ENCODE measurements at places on chromosomes 2 and 18.
A peak's percentile ranks its signal among the peaks of the same experiment; 100 is the strongest.

DNA sequence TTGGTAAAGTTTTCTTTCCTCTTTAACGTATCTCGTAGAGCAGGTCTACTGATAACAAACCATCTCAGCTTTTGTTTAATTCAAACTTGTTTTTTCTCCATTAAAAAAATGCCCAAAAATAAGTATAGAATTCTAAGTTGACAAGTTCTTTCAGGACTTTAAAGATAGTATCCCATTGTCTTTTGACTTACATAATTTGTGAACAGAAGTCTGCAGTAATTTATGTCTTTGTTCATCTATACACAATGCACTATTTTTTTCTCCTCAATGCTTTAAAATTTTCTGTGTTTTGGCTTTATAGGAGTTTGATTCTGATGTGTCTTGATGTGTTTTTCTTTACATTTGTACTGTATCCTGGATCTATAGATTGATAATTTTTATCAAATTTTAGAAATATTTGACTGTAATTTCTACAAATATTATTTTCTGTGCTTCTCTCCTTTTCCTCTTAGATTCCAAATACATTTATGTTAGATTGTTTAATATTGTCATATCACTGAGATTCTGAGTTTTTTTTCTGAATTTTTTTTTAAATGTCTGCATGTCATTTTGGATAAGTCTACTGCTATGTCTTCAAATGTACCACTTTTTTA, 143.3 kb downstream of the FTCDNL1 start:
- DNase-seq: no peak

DNA sequence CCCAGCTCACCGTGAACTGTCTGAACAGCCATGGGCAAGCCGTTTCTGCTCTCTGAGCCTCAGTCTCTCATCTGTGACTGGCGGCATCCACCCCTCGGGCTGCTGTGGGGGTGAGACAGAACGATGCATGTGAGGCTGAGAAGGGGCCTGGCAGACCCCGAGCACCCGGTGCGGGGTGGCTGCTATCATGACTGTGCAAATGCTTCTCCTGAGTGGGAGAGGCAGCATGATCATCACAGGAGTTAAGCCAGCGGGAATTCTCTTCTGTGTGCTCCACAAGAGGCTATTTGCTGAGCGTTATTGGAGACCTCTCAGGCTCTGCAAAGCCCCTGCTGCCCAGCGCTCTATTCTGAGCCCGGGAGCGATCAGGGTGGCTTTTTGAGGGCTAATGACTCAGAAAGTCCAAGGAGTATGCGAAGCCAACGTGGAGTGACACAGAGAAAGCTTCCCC, 45.8 kb upstream of the ID2 start:
- DNase-seq: no peak

DNA sequence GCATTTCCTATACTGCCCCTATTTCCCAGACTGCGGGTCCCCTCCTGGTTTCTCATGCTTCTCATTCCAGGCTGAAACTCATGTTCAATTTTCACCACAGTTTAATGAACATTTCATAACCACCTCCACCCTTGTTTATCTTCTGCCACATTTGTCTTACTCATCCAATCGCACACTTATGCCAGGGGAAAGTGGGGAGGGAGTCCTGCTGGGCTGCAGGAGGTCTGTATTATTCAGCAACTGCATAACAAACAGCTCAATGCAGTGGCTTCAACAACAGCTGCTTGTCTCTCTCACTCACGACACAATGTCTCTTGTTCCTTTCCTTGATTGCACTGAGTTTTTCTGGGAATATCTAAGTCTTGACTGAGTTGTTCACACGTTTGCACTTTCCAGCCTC, 106.0 kb downstream of the ZNF519 start:
- DNase-seq: no peak

GRCh38 chr18:72652990-72653593, 109.0 kb upstream of the CBLN2 start:
- DNase-seq: peak; percentile 21

- DNase-seq: no peak
These were observed 20.1 kb upstream of the DNER start for GRCh38 chr2:229734410-229734809.

- DNase-seq: no peak
These were observed 19.7 kb upstream of the FHL2 start for GRCh38 chr2:105418522-105418921.

- DNase-seq: peak; percentile 29
These were observed 5.8 kb upstream of the ADNP2 start for GRCh38 chr18:80103231-80103630.

- no peak for DNase-seq
These were observed 215.1 kb downstream of the DYSF start for GRCh38 chr2:71668326-71669057.

- DNase-seq: peak; percentile 45
These were observed 10.5 kb downstream of the CCDC88A start for GRCh38 chr2:55408918-55409868.

DNA sequence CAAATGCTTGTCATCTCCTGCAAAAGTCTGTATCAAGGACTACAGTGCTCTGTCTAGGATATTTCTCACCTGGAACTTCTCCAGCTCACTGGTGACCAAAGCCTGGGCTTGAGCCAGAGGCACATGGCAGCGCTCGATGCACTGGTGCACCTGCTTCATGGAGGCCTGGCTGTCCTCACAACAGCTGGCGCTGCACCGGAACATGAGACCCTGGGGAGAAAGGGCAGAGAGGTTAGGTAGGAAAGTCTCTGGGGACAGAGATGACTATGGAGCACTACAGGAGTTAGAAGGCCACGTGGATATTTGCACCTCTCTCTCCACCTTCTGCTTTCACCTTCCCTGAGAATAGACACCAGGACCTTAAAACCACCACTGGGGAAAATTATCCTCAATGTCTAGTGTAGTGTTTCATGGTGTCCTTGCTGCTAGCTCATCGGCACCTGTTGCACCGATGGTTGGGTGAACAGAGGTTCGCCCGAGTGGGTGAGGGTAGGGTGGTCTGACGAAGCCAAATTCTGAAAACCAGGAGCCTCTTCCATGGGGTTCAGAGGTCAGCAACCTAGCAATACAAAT, 1.0 kb downstream of the FAM136A start:
- no peak for DNase-seq

DNA sequence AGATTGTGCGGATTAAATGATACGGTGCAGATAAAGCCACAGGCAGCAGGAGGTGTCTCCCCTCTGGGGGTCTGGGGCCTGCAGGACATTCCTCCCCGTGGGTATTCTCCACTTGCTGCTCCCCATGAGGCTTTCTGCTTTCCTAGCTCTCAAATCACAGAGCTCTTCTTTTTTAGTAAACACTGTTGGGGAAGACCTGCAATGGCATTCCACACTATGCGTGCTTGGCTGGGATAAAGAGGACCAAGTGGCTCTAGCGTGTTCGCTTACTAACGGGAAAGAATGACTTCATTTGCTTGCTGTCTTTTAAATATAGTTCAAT, 146.5 kb downstream of the DDX1 start:
- no peak for DNase-seq

- DNase-seq: no peak
These were observed 53.8 kb downstream of the LRPPRC start for GRCh38 chr2:43941966-43942365.

GRCh38 chr2:46014911-46015654, 282.1 kb upstream of the EPAS1 start:
- DNase-seq: peak; percentile 90

DNA sequence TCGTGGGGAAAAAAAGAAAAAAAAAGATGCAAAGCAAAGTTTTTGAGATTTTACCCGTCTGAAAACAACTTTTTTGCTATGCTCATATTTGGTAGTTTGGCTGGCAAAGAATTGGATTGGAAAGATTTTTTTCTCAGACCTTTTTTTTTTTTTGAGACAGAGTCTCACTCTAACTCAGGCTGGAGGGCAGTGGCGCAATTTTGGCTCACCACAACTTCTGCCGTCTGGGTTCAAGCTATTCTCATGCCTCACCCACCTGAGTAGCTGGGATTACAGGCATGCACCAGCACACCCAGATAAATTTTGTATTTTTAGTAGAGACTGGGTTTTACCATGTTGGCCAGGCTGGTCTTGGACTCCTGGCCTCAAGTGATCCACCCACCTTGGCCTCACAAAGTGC, 56.3 kb upstream of the TANC1 start:
- DNase-seq: no peak

- DNase-seq: no peak
These were observed 46.1 kb upstream of the TBC1D8 start for GRCh38 chr2:101197215-101197745.

DNA sequence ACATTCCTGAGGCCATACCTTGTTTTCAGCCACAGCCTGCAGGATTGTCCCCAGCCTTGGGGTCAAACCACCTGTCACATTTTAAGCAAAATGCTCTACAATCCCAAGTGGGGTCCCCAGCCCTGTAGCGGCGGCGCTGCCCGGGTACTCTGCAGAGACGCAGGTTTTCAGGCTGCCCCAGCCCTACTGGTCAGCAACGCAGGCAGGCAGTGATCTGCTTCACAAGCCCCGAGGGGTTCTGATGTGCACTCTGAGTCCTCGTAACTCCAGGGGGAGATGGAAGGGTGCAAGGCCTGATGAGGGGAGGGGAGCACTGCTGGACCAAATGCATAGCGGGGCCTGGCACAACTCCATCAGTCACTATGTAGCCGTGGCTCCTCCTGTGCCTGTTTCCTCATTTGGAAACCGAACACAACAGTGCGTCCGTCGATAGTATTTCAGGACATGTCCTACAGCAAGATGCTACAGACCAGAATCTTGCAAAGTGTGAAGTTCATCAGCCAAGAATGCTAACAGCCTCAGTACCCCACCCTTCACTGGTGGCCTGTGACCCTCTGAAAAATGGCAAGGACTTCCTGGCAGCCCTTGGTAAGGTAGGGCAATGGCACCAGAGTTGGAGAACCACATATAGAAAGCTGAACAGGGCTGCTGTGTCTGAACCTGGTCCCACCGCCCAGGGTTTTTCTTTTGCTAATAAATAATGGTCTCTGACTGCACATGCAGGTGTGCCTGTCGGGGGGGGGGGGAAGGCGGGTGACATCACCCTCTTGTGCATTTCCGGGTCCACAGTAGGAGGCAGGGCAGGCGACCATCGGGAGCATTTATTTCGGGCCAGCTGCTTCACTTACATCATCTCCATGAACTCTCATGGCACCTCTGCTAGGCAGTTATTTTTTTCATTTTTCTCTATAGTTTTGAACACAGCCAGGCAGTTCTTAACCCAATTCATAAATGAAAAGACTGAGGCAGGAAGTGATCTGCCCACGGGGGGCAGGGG, 50.6 kb upstream of the TFCP2L1 start:
- peak; percentile 16 for DNase-seq

DNA sequence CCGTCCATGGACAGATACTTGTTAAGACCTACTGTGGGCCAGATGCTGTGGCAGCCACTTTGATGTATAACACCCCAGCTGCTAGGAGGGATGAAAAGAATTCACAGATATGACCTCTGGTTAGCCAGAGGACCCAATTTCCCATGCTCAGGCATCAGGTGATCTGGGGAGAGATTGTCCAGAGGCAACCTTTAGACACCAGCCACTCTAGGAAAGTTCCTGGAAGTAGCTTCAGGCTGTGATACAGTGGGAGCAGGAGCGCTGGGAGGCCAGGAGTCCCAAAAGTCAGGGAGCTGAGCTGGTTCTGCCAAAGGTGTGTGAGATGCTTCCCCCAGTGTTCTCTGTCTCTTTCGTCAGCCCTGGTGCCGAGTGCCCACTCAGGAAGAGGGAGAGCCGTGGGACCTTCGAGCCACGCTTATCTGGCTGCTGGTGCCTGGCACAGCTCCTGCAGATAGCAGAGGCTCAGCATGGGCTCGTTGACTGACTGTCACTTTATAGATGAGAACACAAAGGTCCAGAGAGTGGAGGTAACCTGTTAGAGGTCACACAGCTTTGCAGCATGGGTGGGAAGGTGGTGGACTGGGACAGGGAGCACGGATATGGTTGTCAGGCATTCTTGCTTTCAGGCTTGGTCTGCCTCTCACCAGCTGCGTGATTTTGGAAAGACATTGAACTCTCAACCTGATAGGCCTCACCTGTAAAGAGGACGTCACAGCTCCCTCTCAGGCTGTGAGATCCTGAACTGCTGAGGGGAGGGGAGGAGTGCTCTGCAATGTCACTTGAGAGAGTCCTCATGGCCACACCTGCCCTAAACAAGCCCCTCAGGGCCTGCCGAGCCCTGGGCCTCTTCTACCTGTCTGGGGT, 7.8 kb upstream of the RALB start:
- DNase-seq: no peak

DNA sequence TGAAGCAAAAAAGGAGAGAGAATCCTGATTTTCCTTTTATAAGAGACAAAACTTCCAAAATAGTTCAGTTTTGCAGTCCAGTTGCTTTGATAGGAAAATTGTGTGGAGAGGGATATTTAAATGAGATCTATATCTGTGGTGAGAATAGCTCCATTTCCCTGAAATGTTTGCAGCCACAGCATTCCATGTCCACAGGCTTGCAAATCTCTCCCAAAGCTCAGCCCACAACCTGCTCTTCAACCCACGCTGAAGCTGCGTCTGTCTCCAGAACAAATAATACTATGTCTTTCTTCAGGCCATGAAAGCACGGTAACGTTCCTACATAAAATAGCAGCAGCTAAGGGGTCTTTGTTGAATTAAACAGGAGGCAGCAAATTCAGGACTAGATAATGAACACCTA, 31.8 kb downstream of the TMEM17 start:
- no peak for DNase-seq

- DNase-seq: peak; percentile 73
These were observed 180.1 kb downstream of the CDH2 start for GRCh38 chr18:27996801-27997272.

DNA sequence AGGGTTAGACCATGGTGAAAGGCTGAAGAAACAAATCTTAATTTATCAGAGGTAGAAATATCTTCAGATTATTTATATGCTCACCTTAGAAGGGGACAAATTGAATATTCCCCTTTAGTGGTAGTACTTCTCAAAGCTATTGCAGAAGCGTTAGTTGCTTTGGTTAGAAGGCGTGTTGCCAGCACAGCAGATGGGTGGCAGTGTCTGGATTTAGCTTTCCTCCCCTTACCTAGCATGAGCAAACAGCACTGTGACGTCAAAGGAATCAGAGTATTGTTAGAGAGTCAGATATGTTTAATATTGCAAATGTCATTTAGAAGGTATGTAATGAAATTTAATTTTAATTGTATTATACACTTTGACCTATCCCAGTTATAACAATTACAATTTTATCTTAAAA, 27.2 kb upstream of the GALR1 start:
- DNase-seq: no peak

DNA sequence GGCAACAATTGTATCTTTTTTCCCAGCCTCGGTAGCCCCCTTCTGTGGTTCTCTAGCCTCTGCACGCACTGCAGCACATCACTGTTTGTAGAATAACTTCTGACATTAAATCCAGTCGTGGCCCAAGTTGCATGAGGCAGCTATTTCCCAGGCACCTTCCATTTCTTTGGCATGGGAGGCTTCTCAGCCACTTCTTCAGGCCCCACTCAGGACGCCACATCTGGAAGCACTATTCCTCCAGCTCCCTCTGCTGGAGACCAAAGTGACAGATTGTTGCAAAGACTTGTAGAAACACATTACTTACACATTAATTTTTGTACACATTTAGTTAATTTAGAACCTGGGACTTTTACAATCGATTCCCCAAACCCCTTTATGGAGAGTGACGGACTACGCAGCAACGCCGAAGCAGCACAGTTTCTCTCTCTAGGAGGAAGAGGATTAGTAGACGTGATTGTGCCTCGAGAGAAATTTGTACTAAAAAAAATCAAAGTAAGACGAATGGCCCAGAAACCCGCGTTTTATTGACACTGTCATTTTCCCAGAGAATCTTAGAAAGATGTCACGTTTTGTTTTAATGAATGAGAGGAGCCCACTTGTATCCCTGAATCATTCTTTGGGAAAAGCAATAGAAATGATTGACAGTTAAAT, 57.8 kb upstream of the RGPD5 start:
- DNase-seq: peak; percentile 82

- DNase-seq: no peak
These were observed 205.4 kb upstream of the CDH2 start for GRCh38 chr18:28382215-28382879.

GRCh38 chr2:240141736-240142135, 1.3 kb upstream of the OTOS start:
- DNase-seq: no peak
